ENCODE measurements at places on chromosomes 7 and 10.

DNA sequence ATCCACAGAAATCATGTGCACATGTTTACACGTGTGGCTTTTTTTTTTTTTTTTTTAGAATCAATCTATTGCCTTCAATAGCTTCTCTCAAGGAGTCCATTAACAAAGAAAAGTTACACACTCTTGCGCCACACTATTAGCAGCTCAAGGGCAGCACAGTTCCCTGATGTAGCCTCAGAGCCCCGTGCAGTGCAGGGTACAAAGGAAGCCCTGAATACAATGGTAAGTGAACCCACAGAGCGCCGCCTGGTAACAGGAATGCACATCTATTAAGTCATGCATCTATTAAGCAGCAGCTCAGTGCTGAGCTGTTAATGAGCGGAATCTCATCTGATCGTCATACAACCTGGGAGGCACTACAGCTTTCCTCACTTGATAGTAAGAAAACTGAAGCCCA is 113.7 kb upstream of the PDLIM1 start:
- no peak for DNase-seq

- DNase-seq, result no peak
Observed at GRCh38 chr10:109982123-109982522, 25.7 kb upstream of the ADD3 start.

- no peak for DNase-seq
Observed at GRCh38 chr7:44201813-44202212, 1.0 kb downstream of the YKT6 start.

DNA sequence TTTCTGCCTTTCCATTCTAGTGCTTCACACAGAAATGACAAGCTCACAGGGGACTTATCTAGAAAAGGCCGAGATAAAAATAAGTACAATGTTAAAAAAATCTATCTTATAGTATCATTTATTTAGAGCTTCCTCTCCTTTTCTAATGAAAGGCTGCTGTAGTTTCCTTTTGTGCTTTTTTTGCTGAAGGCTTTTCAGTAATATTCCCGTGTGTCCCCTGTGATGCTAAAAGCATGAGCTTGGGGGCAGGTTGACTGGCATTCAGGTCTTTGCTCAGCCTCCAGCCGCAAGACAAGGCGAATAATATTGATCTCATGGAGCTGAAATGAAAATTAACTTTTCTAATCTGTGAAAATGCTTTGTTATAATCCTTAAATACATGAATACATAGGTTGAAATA is 143.0 kb downstream of the ST7 start:
- no peak for DNase-seq

DNA sequence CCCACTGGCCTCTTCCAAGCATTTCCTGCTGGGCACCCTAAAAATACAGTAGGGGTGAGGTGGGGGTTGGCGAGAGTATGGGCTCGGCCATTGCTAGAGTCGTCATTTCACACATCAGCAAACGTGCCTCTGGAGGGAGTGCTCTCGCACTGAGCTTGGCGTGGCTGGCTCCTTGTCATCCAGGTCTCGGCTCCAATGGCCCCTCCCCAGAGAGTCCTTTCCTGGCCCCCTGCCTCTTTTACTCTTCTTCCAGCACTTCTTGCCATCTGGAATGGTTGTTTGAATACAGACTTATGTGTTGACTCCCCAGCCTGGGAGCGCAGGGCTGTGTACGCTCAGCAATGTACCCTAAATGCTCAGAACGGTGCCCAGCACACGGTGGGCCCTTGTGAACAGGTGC is 18.8 kb downstream of the UNC5B start:
- no peak for DNase-seq

DNA sequence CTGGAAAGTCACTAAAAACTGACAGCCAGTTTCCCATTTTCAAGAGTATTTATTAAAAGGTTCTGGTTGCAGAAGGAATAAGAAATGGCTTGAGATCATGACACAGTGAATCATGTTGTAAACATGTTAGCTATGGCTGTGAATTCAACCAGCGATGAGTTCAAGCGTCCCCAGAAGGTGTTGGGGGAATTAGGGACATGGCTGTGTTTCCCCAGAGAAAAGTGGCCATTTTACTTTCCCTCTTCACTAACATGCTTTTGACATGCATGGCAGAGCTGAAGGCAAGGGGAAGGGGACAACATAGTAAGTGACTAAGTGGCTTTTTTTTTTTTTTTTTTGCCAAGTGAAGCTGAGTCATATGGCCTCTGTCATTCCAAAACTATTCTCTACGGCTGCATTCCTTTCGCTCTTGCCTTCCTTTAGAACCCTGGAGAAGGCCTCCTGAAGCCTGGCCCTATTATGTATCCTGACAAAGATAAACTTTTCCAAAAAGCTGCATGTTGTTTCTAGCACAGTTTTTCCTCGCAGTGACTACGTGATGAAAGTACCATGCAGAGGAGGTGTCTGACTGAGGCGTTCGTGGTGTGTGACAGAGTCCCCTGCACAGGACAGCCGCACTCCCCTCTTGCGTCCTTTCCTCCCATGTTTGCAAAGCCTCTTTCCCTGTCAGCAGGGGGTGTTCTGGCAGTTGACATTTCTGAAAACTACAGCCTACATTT is 46.9 kb downstream of the EGFR start:
- no peak for DNase-seq

DNA sequence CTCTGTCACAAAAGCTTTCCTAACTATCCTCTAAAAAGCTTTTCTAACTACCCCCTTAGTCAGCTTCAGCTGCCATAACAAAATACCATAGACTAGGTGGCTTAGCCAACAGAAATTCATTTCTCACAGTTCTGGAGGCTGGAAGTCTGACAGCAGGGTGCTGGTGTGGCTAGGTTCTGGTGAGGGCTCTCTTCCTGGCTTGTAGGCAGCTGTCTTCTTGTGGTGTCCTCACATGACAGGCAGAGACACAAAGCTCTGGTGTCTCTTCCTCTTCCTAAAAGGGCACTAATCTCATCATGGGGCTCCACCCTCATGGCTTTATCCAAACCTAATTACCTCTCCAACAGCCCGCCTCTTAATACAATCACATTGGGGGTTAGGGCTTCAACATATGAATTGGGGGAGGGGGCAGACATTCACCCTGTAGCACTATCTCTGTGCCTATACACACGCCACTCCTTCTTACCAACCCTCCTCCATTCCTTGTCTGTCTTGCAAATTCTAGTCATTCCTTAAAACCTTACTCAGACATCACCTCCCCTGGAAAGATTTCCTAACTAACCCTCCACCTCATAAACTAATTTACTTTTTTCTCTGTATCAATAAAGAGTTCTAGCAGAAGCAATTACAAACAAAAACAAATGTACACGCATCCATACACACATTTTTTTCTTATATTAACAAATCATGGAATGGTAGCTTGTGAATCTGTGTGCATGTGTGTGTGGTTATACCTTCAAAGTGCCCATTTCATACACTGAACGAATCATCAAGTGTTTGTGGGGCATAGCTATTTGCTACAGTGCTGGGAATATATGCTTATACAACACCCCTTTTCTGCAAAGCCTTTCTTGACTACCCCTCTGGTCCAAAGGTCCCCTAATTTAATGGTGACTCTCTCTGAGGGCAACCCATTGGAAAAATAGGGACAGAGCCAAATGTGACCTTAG is 26.4 kb downstream of the RHOBTB1 start:
- no peak for DNase-seq

Data from putamen (tissue), 1 donor.